ENCODE measurements at places on chromosomes 12 and 14. TPM values are rescaled to one million over a fixed set of nuclear protein-coding genes. Genes with fewer than 3 reads are reported as not detected.
A peak's percentile ranks its signal among the peaks of the same experiment; 100 is the strongest.

- no peaks in the 10 kb centered on the region for H3K27me3 ChIP-seq
- no peaks in the 10 kb centered on the region for H3K4me1 ChIP-seq
- no peak for DNase-seq
- H3K27ac ChIP-seq, result no peak overlapping the region
- H3K4me3 ChIP-seq, result no peak overlapping the region
Observed at GRCh38 chr14:40447017-40447416, 1014.8 kb upstream of the FBXO33 start.

PTPRB gene
- total RNA-seq, result 3.9 TPM

DNA sequence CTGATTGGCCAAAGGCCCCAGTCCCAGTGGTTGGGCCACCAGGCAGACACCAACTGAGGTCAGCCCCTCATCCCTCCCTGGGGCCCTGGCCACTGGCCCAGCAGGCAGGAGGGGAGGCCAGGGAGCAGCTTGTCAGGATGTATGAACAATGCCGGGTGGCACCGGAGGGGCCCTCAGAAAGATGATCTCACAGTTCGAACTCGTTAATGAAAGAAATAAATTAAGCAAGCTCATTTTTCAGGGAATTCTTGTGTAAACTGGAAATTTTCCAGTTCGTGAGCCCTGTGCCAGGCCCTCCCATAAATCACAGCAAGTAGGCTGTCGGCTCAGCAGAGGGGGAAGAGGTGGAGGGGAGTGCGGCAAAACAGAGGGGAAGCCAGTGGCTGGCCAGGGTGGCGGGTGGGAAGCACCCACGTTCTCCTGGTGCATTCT is 177.0 kb upstream of the VASH1 start:
- no peak overlapping the region for H3K27ac ChIP-seq
- no peak overlapping the region for H3K4me3 ChIP-seq
- H3K27me3 ChIP-seq, result peaks cover 2% of the 10 kb centered on the region
- no peaks in the 10 kb centered on the region for H3K4me1 ChIP-seq
- H3K36me3 ChIP-seq, result no peaks in the 10 kb centered on the region
- no peak for DNase-seq

GRCh38 chr12:68368327-68368726 is 36.2 kb upstream of the MDM1 start:
- peaks cover 1% of the 10 kb centered on the region for H3K27me3 ChIP-seq
- DNase-seq, result no peak
- H3K27ac ChIP-seq, result no peak overlapping the region
- H3K36me3 ChIP-seq, result no peaks in the 10 kb centered on the region

- DNase-seq, result no peak
- H3K27ac ChIP-seq, result no peak within 1 kb of the TSS
- no peaks in the 10 kb centered on the region for H3K36me3 ChIP-seq
- peaks cover 10% of the 10 kb centered on the region for H3K4me1 ChIP-seq
- peak within 1 kb of the TSS; percentile 69 for H3K4me3 ChIP-seq
Observed at GRCh38 chr12:15322164-15323061, at the start of gene PTPRO. Gene PTPRO, plus strand, starts transcription at chr12:15322508.

DNA sequence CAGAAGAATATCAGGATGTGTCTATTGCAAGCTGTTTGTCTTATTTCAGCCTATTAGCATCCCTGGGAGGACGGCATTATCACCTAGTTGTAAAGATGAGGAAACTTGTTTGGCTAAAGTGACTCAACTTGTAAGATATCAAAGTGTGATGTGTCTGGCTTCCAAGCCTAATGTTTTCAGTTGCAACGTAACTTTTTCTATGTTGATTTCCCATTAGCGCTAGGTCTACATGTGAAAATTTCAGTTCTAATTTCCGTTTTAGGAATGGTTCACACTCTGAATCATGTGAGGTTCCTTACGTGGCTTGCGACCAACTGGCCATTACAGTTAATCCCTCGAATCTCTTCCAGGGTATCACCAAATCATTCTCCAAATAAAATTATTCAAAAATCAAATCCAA is 58.0 kb downstream of the LLPH start:
- no peaks in the 10 kb centered on the region for H3K27me3 ChIP-seq
- no peak overlapping the region for H3K27ac ChIP-seq
- no peak for DNase-seq

SLC8A3 gene
- not detected for total RNA-seq

SMOC1 gene
- not detected for total RNA-seq

GRCh38 chr14:104680806-104681688 is 8.4 kb upstream of the INF2 start:
- no peaks in the 10 kb centered on the region for H3K27me3 ChIP-seq
- peaks cover 5% of the 10 kb centered on the region for H3K36me3 ChIP-seq
- peak; percentile 72 for DNase-seq
- peak overlapping the region; percentile 100 for H3K27ac ChIP-seq

RNASE7 gene
- total RNA-seq, result not detected

ULK1 gene
- 21.9 TPM for total RNA-seq

DNA sequence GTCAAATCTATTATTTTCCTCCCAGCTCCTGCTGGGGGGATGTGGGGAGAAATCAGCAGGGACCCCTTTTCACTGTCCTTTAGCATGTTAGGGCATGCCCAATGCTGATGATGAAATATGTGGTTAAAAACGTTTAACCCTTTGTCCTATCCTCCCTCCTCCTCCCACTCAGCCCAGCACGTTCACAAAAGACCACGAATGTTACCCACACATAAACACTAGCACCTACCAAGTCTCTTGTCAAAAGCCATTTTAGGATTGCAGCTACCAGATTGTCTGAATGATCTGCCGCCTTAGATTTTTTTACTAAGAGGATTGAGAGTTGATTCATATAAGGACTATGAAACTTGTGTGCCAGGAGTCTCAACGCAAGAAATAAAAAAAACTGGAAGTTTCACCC is 70.4 kb downstream of the TBK1 start:
- peaks cover 3% of the 10 kb centered on the region for H3K27me3 ChIP-seq
- H3K4me3 ChIP-seq, result peak overlapping the region; percentile 61
- H3K27ac ChIP-seq, result peak overlapping the region; percentile 80
- H3K4me1 ChIP-seq, result peaks cover 33% of the 10 kb centered on the region
- DNase-seq, result peak; percentile 13

DNA sequence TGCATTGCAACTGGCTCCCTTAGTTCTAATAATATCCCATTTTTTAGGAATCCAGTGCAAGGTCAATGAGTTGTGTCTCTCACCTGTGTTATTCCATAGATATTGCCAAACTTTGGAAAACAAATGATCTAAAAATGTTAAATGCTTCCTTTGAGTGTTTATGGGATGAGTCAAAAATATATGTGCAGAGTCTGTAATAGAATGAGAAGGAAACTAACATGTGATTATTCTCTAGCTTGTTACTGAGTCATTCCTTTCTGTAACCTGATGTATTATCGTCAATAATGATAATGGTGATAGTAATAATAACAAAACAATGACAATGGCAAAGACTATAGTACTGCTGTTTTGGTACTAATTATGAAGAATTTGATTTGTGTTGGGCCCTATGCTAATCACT is 11.5 kb downstream of the ACSS3 start:
- H3K36me3 ChIP-seq, result no peaks in the 10 kb centered on the region
- no peak overlapping the region for H3K4me3 ChIP-seq
- no peaks in the 10 kb centered on the region for H3K27me3 ChIP-seq
- no peak overlapping the region for H3K27ac ChIP-seq
- H3K4me1 ChIP-seq, result no peaks in the 10 kb centered on the region

GLS2 gene
- not detected for total RNA-seq

GRCh38 chr14:73811164-73811503 is 40.5 kb upstream of the PTGR2 start:
- H3K4me1 ChIP-seq, result peaks cover 3% of the 10 kb centered on the region
- no peak for DNase-seq
- H3K4me3 ChIP-seq, result no peak overlapping the region

DNA sequence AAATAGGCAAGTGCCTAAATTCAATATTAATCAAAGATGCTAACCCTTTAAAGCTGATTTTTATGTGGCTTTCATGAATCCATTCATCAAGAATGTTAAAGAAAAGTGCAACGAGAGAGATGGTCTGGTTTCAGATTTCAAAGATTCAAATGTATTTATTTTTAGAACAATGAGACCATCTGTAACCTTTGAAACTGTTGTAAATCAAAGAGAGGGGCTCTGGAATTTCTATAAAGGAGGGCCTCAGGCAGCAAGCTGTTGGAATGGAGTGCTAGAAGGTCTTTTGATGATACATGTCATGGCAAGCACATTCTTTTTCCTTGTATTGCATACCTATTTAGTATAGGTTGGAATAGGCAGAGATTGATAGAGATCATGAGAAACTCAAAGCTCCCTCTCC is 433.0 kb downstream of the LRIG3 start:
- H3K27ac ChIP-seq, result peak overlapping the region; percentile 4
- DNase-seq, result no peak
- no peaks in the 10 kb centered on the region for H3K36me3 ChIP-seq
- no peak overlapping the region for H3K4me3 ChIP-seq
- no peaks in the 10 kb centered on the region for H3K27me3 ChIP-seq
- peaks cover 26% of the 10 kb centered on the region for H3K4me1 ChIP-seq

DNA sequence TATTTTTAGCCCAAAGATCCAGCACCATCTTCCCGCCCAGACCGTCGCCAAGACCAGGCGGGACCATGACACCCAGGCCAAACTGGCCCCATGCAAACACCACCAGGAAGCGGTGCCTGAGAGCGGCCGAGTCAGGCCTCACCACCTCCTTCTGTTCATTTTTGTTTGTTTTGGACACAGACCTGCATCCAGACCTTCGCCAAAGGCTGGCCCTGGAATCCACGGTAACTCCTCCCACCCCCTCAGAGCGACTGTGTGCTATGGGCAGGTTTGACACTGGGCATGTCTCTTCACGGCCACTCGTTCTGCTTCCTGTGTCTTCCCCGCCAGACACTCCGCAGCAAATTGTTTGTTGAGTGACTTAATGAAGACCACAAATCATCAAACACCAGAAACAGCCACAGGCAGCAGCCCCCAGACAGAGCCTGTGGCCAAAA is 47.1 kb downstream of the NCOR2 start:
- H3K4me3 ChIP-seq, result no peak overlapping the region
- DNase-seq, result no peak
- peaks cover 4% of the 10 kb centered on the region for H3K36me3 ChIP-seq

KRT79 gene
- total RNA-seq, result not detected

CLEC1B gene
- not detected for total RNA-seq

GRCh38 chr12:132439333-132439904 is 50.5 kb upstream of the FBRSL1 start:
- H3K36me3 ChIP-seq, result no peaks in the 10 kb centered on the region
- H3K27ac ChIP-seq, result no peak overlapping the region
- H3K4me3 ChIP-seq, result no peak overlapping the region
- H3K27me3 ChIP-seq, result peaks cover 57% of the 10 kb centered on the region

DNA sequence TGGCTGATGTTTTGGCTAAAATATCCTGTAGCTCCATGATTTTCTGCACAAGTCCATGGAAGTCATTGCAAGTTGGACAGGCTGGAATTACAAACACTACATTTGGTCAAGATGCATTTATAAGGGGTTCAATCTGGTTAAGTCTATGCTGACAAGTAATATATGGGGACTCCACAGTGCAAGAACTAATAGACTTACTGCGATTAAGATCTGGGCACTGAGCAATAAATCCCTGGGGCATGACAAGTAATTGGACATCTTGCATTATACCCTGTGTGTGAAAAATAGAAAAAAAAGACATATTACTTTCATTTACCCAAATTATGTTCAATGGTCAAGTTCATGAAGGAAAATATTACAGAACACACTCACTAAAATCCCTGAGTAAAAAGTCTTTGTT is 99.1 kb downstream of the NELL2 start:
- H3K27me3 ChIP-seq, result no peaks in the 10 kb centered on the region
- no peak for DNase-seq
- no peak overlapping the region for H3K27ac ChIP-seq
- no peak overlapping the region for H3K4me3 ChIP-seq

DNA sequence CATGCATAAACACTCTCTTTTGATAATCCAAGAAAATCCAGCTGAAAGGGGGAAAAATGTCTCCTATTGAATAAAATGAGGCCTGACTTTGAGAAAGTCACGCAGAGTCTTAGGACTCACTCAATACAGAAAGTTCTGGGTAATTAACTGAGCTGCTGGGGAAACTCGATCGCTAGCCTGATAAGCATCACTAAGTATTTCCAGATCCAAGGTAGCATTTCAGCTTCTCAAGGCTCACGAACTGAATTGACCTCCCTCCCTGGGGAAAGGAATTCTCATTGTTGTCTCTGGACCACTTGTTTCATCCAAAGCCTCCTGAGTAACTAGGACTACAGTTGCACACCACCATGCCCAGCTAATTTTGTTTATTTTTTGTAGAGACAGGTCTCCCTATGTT is 13.8 kb upstream of the ANAPC5 start:
- H3K4me1 ChIP-seq, result peaks cover 22% of the 10 kb centered on the region
- H3K36me3 ChIP-seq, result no peaks in the 10 kb centered on the region
- peak overlapping the region; percentile 83 for H3K27ac ChIP-seq
- peak overlapping the region; percentile 13 for H3K4me3 ChIP-seq

GRCh38 chr12:111748151-111748672 is 18.5 kb upstream of the ALDH2 start:
- H3K36me3 ChIP-seq, result peaks cover 7% of the 10 kb centered on the region
- H3K4me3 ChIP-seq, result no peak overlapping the region
- DNase-seq, result no peak
- H3K4me1 ChIP-seq, result no peaks in the 10 kb centered on the region

DNA sequence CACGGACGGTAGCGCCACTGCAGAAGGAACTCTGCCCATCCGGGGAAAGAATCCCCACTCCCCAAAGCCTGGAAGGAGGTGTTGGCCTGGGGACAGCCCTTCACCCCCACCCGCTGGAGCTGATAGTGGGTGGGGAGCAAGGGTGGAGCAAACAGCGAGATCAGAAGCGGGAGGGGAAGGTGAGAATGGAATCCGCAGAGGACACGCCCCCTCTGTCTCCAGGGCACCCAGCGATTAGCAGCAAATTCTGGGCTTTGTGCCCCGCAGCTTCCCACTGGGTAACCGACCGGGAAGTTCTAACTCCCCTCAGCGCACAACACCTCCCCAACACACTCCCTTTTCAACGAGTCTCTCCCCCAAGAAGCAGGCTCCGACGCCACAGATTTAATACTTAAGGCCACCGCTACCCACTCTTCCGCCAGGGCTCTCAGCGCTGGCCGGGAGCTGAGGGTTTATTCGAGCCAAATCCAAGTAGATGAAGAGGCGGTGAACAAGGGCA is 1.4 kb downstream of the SLC25A29 start:
- H3K4me3 ChIP-seq, result peak overlapping the region; percentile 85
- H3K27me3 ChIP-seq, result peaks cover 10% of the 10 kb centered on the region
- H3K36me3 ChIP-seq, result no peaks in the 10 kb centered on the region
- no peak for DNase-seq
- peaks cover 19% of the 10 kb centered on the region for H3K4me1 ChIP-seq

SOAT2 gene
- total RNA-seq, result 0.12 TPM

GRCh38 chr14:68947802-68948201 is 31.3 kb downstream of the ACTN1 start:
- peak overlapping the region; percentile 76 for H3K27ac ChIP-seq
- H3K4me3 ChIP-seq, result no peak overlapping the region
- DNase-seq, result no peak
- peaks cover 98% of the 10 kb centered on the region for H3K4me1 ChIP-seq

DBX2 gene
- total RNA-seq, result not detected

- H3K4me1 ChIP-seq, result no peaks in the 10 kb centered on the region
- DNase-seq, result no peak
- H3K4me3 ChIP-seq, result no peak overlapping the region
- H3K27me3 ChIP-seq, result no peaks in the 10 kb centered on the region
- H3K27ac ChIP-seq, result no peak overlapping the region
- no peaks in the 10 kb centered on the region for H3K36me3 ChIP-seq
Observed at GRCh38 chr14:83071888-83072501, 1538.3 kb upstream of the SEL1L start.

- H3K36me3 ChIP-seq, result peaks cover 4% of the 10 kb centered on the region
- H3K4me3 ChIP-seq, result no peak overlapping the region
- peaks cover 25% of the 10 kb centered on the region for H3K4me1 ChIP-seq
Observed at GRCh38 chr14:56237398-56237797, 119.2 kb downstream of the PELI2 start.

GRCh38 chr12:71772735-71773134 is 18.1 kb downstream of the RAB21 start:
- DNase-seq, result no peak
- H3K27me3 ChIP-seq, result no peaks in the 10 kb centered on the region
- peaks cover 13% of the 10 kb centered on the region for H3K4me1 ChIP-seq
- H3K27ac ChIP-seq, result no peak overlapping the region
- peaks cover 28% of the 10 kb centered on the region for H3K36me3 ChIP-seq
- no peak overlapping the region for H3K4me3 ChIP-seq
